Smooth muscle cell of trachea (primary cell): ENCODE measurements at places on chromosomes 7 and 10. TPM values are rescaled to one million over a fixed set of nuclear protein-coding genes. Genes with fewer than 3 reads are reported as not detected.

Gene CYP2W1
- total RNA-seq, result not detected in 2 replicates

Gene KAZALD1
- 39.0 and 58.2 TPM in 2 replicates for total RNA-seq

Gene SLC29A4
- 1.7 and 7.1 TPM in 2 replicates for total RNA-seq

Gene COMTD1
- 7.3 and 7.9 TPM in 2 replicates for total RNA-seq

Gene CRPPA
- total RNA-seq, result 1.2 and 2.0 TPM in 2 replicates

Gene PHYHIPL
- total RNA-seq, result under 0.01 TPM in 1 of 2 replicates, not detected in the other
